ENCODE measurements at places on chromosomes 5 and 9.

GRCh38 chr5:133273661-133274596, 222.1 kb downstream of the HSPA4 start:
- DNase-seq: no peak

DNA sequence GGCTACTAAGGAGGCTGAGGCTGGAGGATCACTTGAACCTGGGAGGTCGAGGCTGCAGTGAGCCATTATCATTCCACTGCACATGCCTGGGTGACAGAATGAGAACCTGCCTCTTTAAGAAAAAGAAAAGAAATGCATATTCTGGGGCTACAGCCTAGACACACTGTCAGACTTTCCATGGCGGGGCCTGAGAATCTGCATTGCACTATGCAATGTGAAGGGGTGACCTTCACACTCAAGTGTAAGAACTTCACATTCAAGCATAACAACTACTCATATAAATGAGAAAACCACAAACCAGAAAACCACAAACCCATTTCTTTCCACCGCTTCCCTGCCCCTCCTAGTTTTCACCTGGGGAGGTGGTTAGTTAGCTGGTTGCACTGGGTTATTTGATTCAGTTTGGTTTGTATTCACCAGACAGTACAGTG, 18.0 kb upstream of the FBP2 start:
- no peak for DNase-seq

DNA sequence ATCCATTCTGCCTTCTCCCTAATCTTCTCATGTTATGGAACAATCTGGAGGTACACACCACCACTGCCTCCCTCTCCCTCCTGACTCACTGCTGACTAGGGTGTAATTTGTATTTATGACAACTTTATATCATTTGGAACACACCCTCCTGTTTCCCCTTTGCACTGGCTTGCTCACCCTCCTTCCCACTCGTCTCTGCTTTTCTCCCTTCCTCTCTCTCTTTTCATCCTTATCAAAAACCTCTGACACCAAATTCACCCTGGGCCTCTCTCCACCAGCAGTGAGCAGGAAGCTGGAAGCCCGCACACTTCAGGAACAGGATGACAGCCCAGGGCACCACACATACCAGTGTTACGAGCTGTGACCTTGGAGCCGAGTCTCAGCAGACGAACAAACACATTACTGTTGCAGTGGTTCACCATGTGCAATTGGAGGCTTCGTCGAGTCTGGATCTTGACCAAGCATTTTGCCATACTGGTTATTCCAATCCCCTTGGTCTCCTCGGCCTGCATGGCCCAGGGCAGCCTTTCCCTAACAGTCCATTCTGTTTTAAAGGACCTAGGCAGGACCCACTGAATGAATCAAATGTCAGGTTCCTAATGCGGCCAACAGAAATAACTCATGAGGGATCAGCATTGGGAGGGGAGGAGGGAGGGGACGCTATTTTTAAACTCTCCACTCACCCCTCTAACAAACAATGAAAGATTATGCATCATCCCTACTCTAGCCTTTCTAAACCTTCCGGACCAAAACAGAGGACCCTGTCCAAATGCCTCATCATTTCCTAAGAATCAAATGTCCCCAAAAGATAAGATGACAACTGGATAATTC, 203.9 kb upstream of the RASEF start:
- DNase-seq: no peak

- no peak for DNase-seq
Measured at GRCh38 chr5:81896764-81897163, 75.1 kb upstream of the ATG10 start.

GRCh38 chr5:93427316-93427715, 153.7 kb downstream of the NR2F1-AS1 start:
- DNase-seq: no peak

GRCh38 chr9:23682891-23683431, 143.1 kb downstream of the ELAVL2 start:
- no peak for DNase-seq

- DNase-seq: no peak
Measured at GRCh38 chr9:84322828-84323227, 17.7 kb downstream of the SLC28A3 start.

DNA sequence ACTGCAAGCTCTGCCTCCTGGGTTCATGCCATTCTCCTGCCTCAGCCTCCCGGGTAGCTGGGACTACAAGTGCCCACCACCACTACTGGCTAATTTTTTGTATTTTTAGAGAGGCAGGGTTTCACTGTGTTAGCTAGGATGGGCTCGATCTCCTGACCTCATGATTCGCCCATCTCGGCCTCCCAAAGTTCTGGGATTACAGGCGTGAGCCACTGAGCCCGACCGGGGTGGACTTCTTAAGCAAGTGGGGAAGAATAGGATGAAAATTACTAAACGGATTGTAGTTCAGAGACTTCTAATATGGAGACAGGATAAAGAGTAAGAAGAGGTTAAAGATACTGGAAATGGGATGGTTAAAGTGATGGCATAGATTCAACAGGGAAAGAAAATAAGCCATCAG, 132.3 kb upstream of the IRX2 start:
- no peak for DNase-seq

DNA sequence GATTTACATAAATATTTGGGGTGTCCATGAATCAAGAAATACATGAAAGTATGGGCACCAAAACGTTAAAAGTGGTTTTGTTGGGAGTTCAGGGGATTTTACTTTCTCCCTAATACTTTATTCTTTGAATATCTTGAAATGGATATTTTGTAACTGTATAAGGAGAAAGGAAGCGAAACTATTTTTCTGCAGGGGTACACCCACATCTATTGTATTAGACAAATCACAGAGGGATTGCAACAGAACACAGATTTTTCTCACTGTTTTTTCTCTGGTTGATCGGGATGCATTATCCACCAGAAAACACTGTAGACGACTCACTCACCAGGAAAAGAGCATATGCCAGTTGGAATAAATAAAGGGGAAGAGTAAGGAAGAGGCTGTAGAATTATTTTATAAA, 1.2 kb upstream of the RABGAP1 start:
- no peak for DNase-seq

DNA sequence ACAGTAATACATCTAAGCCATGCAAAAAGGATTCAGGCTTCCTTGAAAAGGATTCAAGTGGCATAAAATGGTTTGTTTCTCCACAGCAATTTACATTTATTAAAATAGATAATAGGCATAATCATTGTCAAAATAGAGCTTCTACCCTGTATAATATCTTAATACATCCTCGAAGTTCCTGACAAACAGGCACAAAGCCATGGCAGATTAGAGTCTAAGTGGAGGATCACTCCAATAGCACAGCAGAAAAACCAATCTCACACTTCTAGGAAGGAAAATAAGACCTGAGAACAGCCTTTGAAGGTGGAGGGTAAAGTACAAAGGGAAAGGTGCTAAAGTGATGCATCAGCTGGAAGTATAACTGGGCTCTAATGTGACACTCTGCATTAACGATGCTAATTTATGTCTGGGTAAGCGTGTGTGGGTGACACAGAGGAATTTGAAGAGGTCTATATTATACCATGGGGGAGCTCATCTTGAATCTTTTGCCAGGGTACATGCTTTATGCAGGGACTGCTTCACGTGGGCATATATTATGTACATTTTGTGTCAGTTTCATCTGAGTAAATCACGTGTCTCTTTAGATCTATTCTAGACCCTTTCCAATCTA, 28.8 kb downstream of the PPP2R2B start:
- DNase-seq: no peak

Data from stimulated activated CD8-positive, alpha-beta memory T cell treated with anti-CD3 and anti-CD28 coated beads, Interleukin-15, amount 100 ng/mL, for 24 hours (primary cell).